ENCODE measurements at places on chromosomes 4 and X.

- peaks cover 2% of the 10 kb centered on the region for H3K4me1 ChIP-seq
- no peaks in the 10 kb centered on the region for H3K27me3 ChIP-seq
- no peak for DNase-seq
- H3K4me3 ChIP-seq = no peak overlapping the region
These were observed 718.9 kb downstream of the ADGRL3 start for GRCh38 chr4:61918987-61919386.

- H3K4me1 ChIP-seq = no peaks in the 10 kb centered on the region
- no peaks in the 10 kb centered on the region for H3K27me3 ChIP-seq
- H3K4me3 ChIP-seq = no peak overlapping the region
- no peak for DNase-seq
- H3K27ac ChIP-seq = no peak overlapping the region
These were observed 83.0 kb upstream of the IL13RA1 start for GRCh38 chrX:118644378-118644777.

DNA sequence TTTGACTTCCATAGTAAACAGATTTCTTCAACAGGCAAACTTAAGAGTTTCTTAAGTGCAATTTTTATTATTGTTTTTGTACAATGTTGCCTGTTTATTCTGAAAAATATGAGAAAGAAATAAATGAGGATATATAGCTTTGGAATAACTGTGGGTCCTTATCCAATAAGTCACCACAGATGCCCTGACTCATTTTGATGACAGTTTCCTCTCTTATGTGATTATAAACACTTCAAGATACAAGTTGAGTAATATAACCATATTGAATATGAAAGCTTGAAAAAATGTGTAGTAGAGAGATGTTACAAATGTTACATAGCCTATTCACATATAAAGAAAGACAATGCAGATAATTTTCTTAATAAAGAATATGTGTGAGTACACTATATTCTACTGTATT lies 931.6 kb downstream of the RAPGEF2 start:
- no peaks in the 10 kb centered on the region for H3K4me1 ChIP-seq
- H3K27ac ChIP-seq = no peak overlapping the region
- H3K27me3 ChIP-seq = no peaks in the 10 kb centered on the region
- no peak for DNase-seq
- no peaks in the 10 kb centered on the region for H3K36me3 ChIP-seq

- H3K36me3 ChIP-seq = no peaks in the 10 kb centered on the region
- no peaks in the 10 kb centered on the region for H3K27me3 ChIP-seq
- DNase-seq = no peak
- peaks cover 2% of the 10 kb centered on the region for H3K4me1 ChIP-seq
- no peak overlapping the region for H3K27ac ChIP-seq
- no peak overlapping the region for H3K4me3 ChIP-seq
These were observed 4.1 kb downstream of the AFF1 start for GRCh38 chr4:86938771-86939520.

DNA sequence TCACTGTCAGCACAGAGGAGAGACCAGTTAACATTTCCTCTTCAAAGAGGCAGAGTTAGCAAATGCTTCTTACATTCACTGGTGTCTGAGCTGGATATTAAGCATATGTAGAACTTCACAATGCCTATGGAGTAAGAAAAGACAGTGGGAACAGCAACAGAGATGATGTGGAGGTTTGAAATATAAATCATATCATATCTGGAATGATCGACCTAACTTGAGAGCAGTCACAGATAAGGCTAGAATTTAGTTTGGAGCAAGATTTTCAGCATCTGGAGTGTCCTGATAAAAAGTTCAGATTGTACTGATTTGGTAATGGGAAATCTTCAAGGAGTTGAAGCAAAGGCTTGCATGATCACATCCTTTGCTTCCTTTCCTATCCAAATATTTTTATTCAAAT lies 90.5 kb upstream of the ANKRD50 start:
- DNase-seq = no peak
- no peak overlapping the region for H3K27ac ChIP-seq
- no peaks in the 10 kb centered on the region for H3K4me1 ChIP-seq
- no peak overlapping the region for H3K4me3 ChIP-seq

DNA sequence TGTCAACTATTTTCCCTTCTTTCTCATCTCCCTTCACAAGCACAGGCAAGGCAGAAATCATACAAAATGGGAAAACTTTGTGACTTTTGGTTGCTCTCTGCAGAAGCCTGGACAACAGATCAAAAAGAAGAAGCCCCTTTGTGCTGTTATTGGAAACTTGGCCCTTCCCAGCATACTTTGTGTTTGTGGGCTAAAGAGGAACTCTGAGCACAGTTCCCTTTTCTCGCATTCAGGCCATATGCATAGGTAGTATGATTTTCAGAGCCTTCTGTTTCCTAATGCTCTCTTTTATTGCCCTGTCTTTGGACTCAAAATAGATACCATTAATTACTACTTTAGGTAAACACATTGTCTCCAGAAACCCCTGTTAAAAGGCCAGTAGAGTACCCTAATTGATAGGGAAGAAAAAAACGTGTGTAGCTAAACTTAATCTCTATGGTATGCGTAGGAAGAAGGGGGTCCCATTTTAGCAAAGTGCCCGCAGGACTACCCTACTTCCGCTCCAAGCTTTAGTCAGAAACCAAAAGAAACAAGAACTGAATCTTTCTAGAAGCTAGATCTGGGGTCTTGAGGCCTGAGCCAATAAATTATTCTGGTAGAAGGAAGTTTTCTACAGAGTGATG lies 26.6 kb downstream of the VSIG4 start:
- peaks cover 2% of the 10 kb centered on the region for H3K4me1 ChIP-seq
- no peak for DNase-seq
- no peaks in the 10 kb centered on the region for H3K36me3 ChIP-seq
- no peak overlapping the region for H3K4me3 ChIP-seq

GRCh38 chr4:153248641-153249198 lies 44.5 kb downstream of the TRIM2 start:
- peaks cover 3% of the 10 kb centered on the region for H3K4me1 ChIP-seq
- peak overlapping the region; percentile 43 for H3K4me3 ChIP-seq
- no peak overlapping the region for H3K27ac ChIP-seq
- no peaks in the 10 kb centered on the region for H3K27me3 ChIP-seq
- H3K36me3 ChIP-seq = no peaks in the 10 kb centered on the region
- DNase-seq = no peak

GRCh38 chrX:85859426-85859825 lies 187.9 kb downstream of the CHM start:
- no peaks in the 10 kb centered on the region for H3K36me3 ChIP-seq
- H3K4me1 ChIP-seq = no peaks in the 10 kb centered on the region
- no peak overlapping the region for H3K4me3 ChIP-seq
- DNase-seq = no peak

- no peaks in the 10 kb centered on the region for H3K4me1 ChIP-seq
- no peak overlapping the region for H3K4me3 ChIP-seq
- no peak overlapping the region for H3K27ac ChIP-seq
- no peak for DNase-seq
- no peaks in the 10 kb centered on the region for H3K36me3 ChIP-seq
These were observed 173.7 kb downstream of the RPA4 start for GRCh38 chrX:97057349-97057909.

DNA sequence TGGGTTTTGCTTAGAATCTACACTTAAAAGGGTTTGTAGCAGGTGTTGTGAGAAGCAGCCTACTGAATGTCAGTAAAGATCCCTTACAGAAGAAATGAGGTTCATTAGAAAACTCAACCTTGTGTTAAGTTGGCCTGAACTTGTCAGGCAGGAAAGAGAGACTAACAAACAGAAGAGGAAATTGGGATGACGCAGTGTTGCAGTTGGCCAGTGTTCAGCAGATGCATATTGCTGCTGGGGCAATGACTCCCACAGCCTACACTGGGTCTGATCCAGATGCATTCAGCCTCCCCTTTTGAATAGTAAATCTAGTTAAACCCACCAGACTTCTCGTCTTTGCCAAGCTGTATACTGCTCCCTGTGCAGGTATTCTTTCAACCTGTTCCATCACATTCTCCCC lies 409.4 kb downstream of the UBE2NL start:
- H3K4me3 ChIP-seq = no peak overlapping the region
- no peaks in the 10 kb centered on the region for H3K36me3 ChIP-seq
- no peaks in the 10 kb centered on the region for H3K4me1 ChIP-seq

DNA sequence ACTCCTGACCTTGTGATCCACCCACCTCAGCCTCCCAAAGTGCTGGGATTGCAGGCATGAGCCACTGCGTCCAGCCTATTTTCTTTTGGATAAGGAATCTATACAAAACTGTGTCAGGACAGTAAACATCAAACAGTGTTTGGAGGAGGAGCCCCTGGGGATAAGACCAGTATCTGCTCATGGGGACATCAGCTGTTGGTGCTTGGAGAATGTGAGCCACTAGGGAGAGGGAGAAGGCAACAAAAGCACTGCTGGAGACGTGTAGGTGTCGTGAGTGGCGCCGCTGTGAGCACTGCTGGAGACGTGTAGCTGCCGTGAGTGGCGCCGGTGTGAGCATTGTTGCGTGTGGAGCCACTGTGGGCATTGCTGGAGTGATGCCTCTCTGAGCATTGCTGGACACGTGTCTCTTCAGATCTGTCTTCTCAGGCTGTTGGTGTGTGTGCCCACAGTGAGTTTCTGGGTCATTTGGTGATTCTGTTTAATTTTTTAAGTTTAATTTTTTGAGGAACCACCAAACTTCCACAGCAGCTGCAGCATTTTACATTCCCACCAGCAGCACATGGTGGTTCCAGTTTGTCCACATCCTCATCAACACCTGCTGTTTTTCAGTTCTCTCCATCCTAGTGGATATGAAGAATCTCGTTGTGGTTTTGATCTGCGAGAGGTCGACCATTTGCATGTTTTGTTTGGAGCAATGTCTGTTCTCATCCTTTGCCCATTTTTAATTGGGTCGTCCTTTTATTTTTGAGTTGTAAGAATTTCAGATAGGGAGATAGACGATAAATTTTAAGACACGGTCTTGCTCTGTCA lies 19.0 kb downstream of the DGKQ start:
- H3K4me3 ChIP-seq = no peak overlapping the region
- no peaks in the 10 kb centered on the region for H3K36me3 ChIP-seq
- no peak for DNase-seq
- no peaks in the 10 kb centered on the region for H3K4me1 ChIP-seq
- H3K27me3 ChIP-seq = no peaks in the 10 kb centered on the region
- no peak overlapping the region for H3K27ac ChIP-seq

DNA sequence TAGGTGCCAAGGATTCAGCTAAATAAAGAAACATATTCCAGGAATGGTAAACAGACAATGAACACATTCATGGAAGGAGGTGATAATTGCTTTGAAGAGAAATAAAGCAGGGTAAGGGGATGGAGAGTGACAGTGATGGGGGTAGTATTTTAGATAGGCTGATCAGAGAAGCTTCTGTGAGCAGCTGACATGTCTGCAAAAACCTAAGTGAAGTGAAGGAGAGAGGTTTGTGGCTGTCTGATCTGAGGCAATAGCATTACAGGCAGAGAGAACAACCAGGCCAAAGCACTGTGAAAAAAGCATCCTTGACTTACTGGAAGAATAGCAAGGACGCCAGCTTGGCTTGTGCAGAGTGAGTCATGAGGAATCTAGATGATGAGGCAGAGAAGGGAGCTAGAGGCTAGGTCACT lies 271.9 kb upstream of the GATB start:
- no peak overlapping the region for H3K4me3 ChIP-seq
- no peak for DNase-seq
- no peaks in the 10 kb centered on the region for H3K27me3 ChIP-seq

DNA sequence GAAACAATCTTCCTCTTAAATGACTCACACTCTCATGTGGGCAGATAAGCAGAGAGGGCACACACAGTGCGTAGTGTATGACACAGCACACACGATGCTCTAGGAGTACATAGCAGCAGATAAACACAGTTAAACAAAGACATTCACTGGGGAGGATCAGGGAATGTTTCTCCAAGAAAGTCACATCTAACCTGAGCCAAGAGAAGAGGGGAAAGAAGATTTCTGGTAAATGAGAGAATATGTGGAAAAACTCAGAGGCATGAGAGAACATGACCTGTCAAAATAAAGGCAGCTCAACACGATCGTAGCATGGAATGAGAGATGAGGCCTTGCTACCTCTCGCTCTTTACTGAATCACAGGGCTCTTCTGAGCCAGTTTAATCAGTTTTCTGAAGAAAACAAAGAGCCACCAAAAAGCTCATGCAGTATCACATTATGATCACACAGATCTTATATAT lies 251.0 kb downstream of the ANK2 start:
- H3K27ac ChIP-seq = no peak overlapping the region
- no peaks in the 10 kb centered on the region for H3K36me3 ChIP-seq
- no peak overlapping the region for H3K4me3 ChIP-seq
- no peak for DNase-seq
- H3K27me3 ChIP-seq = no peaks in the 10 kb centered on the region

DNA sequence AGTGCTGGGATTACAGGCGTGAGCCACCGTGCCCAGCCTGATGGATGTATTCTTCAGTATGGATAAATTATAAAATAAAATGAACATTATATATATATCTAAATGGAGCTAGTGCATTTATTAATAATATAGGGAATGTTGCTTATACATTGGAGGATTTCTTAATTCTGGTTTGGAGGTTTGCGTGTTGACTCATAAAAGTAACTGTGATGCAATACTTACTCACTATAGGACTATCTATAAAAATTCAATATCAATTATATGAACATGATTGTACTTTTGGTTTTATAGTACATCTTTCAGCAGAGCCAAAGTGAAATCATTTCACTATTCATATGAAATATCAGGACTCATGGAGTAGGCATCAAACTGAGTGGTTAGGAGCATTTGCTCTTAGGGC lies 3.2 kb upstream of the AREG start:
- no peak for DNase-seq
- no peak overlapping the region for H3K4me3 ChIP-seq
- H3K27me3 ChIP-seq = no peaks in the 10 kb centered on the region
- no peak overlapping the region for H3K27ac ChIP-seq
- H3K4me1 ChIP-seq = no peaks in the 10 kb centered on the region
- H3K36me3 ChIP-seq = no peaks in the 10 kb centered on the region

DNA sequence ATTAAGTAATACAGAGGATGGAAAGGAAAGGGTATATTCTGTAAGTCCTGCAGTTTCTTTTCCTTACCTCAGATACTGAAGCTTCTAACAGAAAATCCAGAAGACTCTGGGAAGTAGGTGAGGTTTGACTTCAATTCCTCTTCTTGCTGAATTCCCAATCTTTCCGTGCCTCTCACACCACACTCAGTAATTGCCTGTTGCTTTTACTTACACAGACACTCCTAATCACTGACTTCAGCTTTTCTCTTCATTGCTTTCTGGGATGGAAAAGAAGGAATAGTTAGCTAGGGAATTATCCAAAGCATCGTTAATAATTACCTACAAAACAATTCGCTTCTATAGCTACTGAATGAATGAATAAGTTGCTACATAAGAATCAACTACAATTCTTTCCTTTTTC lies 163.6 kb downstream of the FBXO8 start:
- H3K4me1 ChIP-seq = no peaks in the 10 kb centered on the region
- no peaks in the 10 kb centered on the region for H3K27me3 ChIP-seq

GRCh38 chr4:166044871-166045270 lies 171.8 kb downstream of the TLL1 start:
- H3K4me1 ChIP-seq = no peaks in the 10 kb centered on the region
- H3K27me3 ChIP-seq = no peaks in the 10 kb centered on the region
- no peak overlapping the region for H3K27ac ChIP-seq
- no peak for DNase-seq
- no peaks in the 10 kb centered on the region for H3K36me3 ChIP-seq

GRCh38 chrX:101347859-101348451 lies 587 bp downstream of the TIMM8A start:
- peak overlapping the region; percentile 87 for H3K4me3 ChIP-seq
- H3K4me1 ChIP-seq = no peaks in the 10 kb centered on the region
- no peaks in the 10 kb centered on the region for H3K36me3 ChIP-seq
- no peak overlapping the region for H3K27ac ChIP-seq
- no peaks in the 10 kb centered on the region for H3K27me3 ChIP-seq

GRCh38 chrX:135489542-135489941 lies 30.9 kb upstream of the INTS6L start:
- no peaks in the 10 kb centered on the region for H3K36me3 ChIP-seq
- H3K27me3 ChIP-seq = no peaks in the 10 kb centered on the region
- H3K4me3 ChIP-seq = no peak overlapping the region
- no peak for DNase-seq
